ENCODE measurements at places on chromosomes 3 and 15.

GRCh38 chr15:101702077-101702476, 22.2 kb downstream of the TARS3 start:
- no peak for DNase-seq

DNA sequence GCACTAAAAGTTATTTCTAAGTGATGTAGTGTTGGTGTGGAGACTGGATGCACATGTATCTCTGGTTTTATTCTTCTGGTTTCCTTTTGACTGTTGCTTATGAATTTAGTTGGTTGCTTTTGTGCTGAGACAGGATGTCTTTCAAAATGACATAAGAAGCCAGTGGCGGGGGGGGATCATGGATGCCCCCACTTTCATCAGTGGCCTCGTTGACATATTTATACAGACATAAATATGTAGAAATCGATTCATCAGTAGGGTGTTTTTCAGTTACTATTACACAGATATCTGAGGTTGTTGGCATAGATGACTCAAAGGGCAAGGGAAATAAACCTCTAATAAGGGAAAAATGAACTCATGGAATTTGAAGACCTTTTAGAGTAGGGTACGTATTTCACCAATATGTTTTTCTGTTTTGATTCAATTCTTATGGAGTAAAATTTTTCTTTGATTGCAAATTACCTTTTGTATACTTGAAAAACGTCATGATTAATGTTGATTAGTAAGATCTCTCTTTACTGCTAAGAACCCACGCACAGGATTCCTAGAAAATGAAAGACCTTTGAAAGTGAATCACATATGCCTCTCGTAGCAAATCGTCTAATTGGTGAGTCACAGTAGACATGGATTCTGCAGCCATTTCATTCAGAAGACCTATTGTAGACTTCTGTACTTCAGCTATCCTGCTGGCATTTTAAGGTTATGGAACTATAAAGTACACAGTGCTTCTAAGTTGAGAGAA, 97.4 kb upstream of the RBMS3 start:
- DNase-seq, result no peak

DNA sequence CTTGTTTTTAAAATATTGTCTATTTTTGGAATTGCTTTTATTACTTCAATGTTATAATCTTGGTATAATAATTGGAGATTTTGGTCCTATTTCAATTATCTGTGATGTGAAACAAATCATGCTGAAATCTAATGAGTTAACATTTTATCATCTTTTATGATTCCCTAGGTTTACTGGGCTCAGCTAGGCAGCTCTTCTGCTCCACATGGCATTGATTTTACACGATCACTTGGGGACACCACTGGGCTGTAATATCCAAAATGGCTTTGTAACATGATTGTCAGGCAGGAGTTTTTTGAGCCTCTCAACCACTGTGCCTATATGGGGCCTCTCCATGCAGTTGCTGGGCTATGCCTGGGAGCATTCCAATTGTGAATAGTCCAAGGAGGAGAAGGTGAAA, 163.3 kb downstream of the PYDC2 start:
- no peak for DNase-seq

DNA sequence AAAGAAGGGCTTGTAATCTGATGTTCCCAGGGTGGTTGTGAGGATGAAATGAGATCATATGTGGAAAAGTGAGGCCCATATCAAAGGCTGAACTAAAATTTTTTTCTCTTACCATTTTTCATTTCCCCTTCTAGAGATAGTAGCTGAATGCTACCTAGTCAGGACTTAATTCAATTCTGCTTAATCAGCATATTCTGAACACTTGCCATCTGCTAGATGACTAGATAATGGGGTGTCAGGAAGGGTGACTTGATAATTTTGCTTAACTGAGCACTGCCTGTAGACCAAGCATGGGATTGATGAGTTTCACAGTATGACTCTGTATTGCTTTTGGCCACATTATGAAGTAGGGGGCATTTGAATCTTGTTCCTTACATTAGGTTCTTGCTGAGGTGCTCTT, 136.2 kb downstream of the CHST2 start:
- DNase-seq, result no peak

DNA sequence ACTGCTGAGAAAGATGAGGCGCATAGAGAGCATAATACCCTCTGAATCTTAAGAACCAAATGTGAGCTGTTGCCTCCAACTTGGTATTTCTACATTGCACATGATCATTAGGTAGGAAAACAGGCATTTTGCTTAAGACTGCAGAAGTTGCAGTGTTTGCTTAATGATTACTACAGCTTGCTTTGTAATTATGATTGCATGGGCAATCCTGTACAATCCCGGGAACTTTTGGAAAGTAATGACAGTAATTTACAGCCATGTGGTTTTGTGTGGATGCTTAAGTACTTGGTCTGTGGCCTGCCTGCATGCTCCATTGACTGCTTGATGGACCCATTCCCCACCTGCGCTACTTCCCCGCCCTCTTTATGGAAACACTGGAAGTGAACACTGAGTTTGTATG, 301.1 kb downstream of the DIPK2A start:
- no peak for DNase-seq

DNA sequence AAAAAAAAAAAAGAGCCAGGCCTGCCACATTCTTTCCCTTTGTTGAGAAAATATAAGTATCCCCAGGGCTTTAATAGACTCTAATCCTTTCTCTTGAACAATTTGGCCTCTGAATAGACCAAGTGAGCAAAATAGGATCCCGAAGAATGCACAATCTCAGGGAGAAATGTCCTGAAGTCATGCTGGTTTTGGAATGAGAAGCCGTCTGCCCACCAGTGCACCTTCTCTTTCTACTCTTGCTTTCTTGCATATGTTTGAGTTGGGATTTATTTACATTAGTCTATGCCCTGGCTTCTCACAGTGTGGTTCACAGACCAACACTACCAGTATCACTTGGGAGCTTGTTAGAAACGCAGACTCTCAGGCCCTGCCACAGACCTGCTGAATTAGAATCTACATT, 153.0 kb downstream of the ZNF621 start:
- no peak for DNase-seq

DNA sequence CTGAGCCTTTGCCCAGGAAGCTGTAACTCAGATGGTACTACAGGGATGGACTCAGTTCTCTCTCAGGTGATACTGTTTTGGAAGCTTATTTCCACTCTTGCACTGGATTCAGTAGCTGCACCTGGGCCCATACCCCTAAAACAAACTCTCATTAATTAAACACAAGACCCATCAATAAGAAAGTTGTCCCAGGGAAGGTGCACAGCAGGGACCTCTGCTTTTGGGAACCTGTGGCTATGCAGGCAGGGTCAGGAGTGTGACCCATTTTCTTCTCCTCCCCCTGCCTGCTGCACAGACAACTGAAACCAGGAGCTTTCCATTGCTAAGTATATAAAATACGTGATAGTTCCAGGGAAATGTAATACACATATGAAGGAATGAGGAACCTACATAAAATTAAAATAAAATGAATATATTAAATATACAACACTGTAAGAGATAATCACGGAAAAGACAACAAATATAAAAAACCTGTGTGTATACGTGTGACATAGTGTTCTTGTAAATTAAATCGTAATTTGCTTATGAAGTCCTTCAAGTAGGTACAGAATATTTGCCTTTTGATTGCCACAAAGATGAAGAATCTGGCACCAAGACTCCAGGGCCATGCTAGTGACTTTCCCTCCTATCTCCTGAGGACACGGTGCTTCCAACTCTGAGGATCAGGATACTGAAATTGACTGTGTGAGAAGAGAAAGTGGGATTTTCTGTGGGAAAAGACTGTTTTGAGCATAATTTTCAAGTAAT, 101.6 kb upstream of the GOLGA6L6 start:
- no peak for DNase-seq

DNA sequence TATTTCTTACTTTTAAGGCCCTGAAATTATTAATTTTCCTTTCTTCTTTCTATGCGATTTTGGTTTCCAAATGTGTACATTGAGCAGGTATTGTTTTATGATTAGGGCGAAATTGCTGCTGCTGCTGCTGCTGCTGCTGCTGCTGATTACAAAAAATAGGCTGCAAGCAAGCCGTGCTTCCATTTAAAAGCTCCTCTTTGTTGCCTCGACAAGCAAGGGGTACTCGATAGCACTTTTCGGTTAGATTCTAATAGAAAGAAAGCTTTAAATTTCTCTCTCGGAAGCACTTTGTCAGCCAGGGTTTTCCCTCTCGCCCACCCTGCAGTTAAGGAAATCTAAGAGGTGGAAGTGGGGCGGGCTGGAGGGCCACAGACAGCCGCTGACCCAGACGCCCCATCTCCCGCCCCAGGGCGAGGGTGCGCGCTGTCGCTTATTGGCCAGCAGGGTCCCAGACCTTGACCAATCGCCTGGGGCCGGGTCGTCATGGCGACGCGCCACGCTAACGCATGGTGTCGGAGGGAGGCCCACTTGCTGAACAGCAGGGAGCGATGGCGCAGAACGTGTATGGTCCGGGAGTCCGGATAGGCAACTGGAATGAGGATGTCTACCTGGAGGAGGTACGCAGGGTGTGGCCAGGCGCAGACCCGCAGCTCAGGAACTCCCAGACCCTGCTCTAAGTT, at the start of gene CFAP161:
Gene CFAP161 (plus strand): TSS at position 489 of the 680 bp plus-strand sequence. CDS start 60 bp downstream, at position 549.
- no peak for DNase-seq

- DNase-seq, result no peak
These were observed 106.5 kb downstream of the TPRA1 start for GRCh38 chr3:127483902-127484591.

Measured in activated naive CD4-positive, alpha-beta T cell (primary cell).